ENCODE measurements at places on chromosomes 16 and 17. TPM values are rescaled to one million over a fixed set of nuclear protein-coding genes. Genes with fewer than 3 reads are reported as not detected.

DNA sequence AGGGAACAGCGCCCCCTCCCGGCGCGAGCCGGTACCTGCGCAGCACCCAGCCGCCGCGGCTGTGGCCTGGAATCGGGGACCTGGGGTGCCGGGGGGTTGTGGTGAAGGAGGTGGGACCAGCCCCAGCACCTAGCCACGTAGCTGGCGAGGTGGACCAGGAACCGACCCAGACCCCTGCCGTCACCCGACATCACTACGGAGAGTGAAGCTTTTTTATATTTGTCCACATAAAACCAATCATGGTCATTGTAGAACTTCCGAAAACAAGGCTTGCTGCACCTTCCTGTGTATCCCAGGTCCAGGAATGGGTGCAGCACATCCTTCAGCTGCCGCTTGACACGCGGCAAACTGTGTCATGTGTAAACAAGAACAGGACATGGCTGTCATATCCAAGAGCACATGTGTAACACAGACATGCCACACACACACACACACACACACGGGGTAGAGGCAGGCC, 1.3 kb downstream of the HBQ1 start:
- no peak overlapping the region for H3K27ac ChIP-seq
- H3K36me3 ChIP-seq: peaks cover 7% of the 10 kb centered on the region
- no peaks in the 10 kb centered on the region for H3K4me1 ChIP-seq
- H3K4me3 ChIP-seq: no peak overlapping the region
- no peak for DNase-seq
- peaks cover 25% of the 10 kb centered on the region for H3K27me3 ChIP-seq

GRCh38 chr16:69532641-69533455, 32.9 kb upstream of the NFAT5 start:
- DNase-seq: no peak
- H3K27me3 ChIP-seq: no peaks in the 10 kb centered on the region
- H3K4me3 ChIP-seq: no peak overlapping the region
- no peaks in the 10 kb centered on the region for H3K36me3 ChIP-seq
- peaks cover 36% of the 10 kb centered on the region for H3K4me1 ChIP-seq

GRCh38 chr17:68199837-68200688, 47.8 kb upstream of the AMZ2 start:
- H3K4me3 ChIP-seq: peak overlapping the region; percentile 58
- no peak overlapping the region for H3K27ac ChIP-seq
- DNase-seq: no peak
- H3K36me3 ChIP-seq: no peaks in the 10 kb centered on the region
- H3K27me3 ChIP-seq: peaks cover 34% of the 10 kb centered on the region

- no peaks in the 10 kb centered on the region for H3K4me1 ChIP-seq
- H3K36me3 ChIP-seq: no peaks in the 10 kb centered on the region
- H3K27ac ChIP-seq: no peak overlapping the region
- no peak overlapping the region for H3K4me3 ChIP-seq
- DNase-seq: no peak
Observed at GRCh38 chr16:8458481-8459046, 131.7 kb downstream of the TMEM114 start.

DNA sequence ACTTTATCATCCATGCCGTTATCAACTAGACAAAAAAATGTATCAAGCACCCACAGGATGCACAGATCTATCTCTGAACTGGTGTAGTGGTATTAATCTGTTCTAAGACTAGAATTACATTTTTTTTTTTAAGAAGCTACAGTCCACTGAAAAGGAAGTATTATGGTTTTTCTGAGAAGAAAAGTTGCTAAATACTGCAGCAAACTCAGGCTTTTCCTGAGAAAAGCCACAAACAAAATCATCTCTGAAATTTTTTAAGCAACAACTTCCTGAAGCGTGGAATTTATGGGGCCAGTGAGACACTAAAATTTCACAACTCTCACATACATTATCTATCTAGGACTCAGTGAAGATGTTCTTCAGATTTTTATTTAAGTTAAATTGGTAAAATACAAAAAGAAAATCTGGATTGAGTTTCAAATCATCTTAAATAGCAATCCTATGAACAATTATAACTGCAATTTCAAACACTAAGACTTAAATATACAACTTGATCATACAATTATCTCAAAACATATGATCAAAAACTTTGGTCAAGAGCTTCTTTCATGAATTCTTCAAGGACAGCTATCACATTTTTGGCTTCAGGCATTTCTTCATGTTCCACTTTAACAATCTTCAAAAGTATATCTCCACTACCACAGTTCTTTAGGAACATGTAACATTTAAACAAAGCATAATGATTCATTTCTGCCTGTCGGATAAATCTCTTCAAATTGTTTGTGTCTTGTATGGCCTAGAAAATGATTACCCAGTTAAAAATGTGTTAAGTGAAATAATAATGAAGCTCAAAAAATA, 10.5 kb downstream of the C17orf75 start:
- peaks cover 21% of the 10 kb centered on the region for H3K4me1 ChIP-seq
- no peaks in the 10 kb centered on the region for H3K27me3 ChIP-seq
- H3K36me3 ChIP-seq: peaks cover 17% of the 10 kb centered on the region
- H3K27ac ChIP-seq: no peak overlapping the region

DNA sequence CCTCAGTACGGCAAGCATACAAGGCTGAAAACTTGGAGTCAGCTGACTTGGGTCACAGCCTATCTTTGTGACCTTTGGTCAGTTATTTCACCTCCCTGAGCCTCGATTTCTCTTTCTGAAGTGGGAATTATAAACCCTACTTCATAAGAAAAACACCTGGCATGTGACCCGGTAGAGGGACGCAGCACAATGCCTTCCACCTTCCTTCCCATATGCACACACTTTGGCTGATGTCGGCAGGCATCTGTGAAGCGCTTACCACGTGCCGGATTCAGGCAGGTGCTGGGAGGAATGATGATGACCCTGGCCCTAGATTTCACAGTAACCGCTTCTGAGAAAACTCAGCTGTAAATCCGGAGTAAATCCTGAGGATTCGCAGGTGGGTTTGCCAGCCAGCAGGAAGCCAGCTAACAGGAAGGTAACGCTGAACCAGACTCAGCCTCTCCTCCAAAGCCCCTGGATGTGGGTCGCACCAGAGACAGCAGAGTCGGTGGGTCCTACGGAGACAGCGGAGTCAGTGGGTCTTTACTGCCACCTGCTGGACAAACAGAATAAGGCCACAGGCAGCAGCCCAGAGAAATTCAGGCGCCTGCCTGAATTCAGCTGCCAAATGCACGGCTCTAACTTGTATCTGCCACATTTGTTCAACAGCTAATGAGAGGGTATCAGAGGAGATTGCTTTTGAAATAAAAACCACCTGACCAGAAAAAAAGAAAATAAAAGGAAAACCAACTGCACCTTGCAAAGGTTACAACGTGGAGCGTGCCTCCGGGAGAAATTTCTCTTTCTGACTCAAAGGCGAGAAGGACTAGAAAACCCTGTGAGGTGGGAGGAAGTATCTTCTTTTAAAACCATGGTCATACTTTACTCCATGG, 16.6 kb downstream of the COPRS start:
- H3K27me3 ChIP-seq: no peaks in the 10 kb centered on the region
- no peaks in the 10 kb centered on the region for H3K4me1 ChIP-seq
- H3K36me3 ChIP-seq: no peaks in the 10 kb centered on the region

- DNase-seq: no peak
- H3K27me3 ChIP-seq: no peaks in the 10 kb centered on the region
- no peak overlapping the region for H3K27ac ChIP-seq
Observed at GRCh38 chr17:79983456-79983855, 52.2 kb downstream of the TBC1D16 start.

GRCh38 chr16:1299868-1300203, 9.6 kb upstream of the UBE2I start:
- H3K4me3 ChIP-seq: no peak overlapping the region
- DNase-seq: no peak
- H3K27me3 ChIP-seq: peaks cover 14% of the 10 kb centered on the region
- H3K27ac ChIP-seq: no peak overlapping the region
- H3K4me1 ChIP-seq: peaks cover 16% of the 10 kb centered on the region

DNA sequence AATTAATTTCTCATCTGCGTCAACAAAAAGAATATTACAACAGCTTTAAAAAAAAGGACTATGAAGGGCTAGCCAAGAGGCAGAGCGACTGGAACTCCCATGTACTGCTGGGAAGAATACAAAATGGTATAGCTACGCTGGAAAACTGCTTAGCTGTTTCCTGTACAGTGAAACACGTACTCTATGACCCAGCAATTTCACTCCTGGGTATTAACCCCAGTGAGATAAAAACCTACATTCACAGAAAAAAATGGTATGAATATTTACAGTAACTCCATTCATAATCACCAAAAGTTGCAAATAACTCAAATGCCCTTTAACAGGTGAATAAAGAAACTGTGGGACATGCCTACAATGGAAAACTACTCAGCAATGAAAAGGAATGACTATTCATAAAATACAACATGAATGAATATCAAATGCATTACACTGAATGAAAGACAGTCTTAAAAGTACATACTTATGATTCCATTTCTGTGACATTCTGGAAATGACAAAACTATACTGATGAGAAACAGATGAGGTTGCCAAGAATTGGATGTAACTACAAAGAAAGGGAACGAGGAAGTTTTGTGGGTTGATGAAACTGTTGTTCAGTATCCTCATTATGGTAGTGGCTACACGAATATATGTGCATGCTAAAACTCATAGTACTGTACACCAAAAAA, 27.6 kb downstream of the CMTM4 start:
- H3K27ac ChIP-seq: no peak overlapping the region
- DNase-seq: no peak
- H3K4me1 ChIP-seq: no peaks in the 10 kb centered on the region
- no peaks in the 10 kb centered on the region for H3K36me3 ChIP-seq

DNA sequence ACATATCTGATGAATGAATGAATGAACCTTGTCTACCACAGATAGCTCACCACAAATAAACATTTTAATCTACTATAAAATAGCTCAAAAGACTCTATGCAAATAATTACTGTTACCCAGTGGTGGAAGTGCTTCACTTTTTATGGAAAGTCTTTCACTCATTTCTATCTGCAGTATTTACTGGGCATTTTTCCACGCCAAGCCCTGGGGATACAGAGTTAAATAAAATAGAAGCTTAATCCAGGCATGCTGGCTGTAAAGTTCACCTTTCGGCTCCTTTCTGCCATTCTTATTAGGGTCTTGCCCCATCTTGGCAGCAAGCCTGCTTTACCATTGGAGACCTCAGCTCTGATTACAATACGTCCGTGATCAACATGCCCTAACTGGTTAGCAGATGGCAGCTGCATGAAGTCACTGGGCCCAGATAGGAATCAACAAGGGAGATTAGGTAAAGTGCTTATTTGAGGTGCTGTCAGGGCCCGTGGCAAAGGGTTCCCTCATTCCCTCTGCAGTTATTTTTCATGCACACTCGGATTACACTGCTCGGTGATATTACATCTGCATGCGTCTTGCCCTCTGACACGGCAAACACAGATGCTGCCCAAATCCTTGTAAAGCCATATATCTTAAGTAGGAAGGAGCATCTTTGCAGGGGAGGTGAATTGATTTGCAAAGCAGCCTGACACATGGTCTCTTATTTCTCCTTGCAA, 648.9 kb downstream of the WWOX start:
- no peaks in the 10 kb centered on the region for H3K27me3 ChIP-seq
- no peak overlapping the region for H3K27ac ChIP-seq
- H3K36me3 ChIP-seq: peaks cover 1% of the 10 kb centered on the region
- DNase-seq: no peak

DNA sequence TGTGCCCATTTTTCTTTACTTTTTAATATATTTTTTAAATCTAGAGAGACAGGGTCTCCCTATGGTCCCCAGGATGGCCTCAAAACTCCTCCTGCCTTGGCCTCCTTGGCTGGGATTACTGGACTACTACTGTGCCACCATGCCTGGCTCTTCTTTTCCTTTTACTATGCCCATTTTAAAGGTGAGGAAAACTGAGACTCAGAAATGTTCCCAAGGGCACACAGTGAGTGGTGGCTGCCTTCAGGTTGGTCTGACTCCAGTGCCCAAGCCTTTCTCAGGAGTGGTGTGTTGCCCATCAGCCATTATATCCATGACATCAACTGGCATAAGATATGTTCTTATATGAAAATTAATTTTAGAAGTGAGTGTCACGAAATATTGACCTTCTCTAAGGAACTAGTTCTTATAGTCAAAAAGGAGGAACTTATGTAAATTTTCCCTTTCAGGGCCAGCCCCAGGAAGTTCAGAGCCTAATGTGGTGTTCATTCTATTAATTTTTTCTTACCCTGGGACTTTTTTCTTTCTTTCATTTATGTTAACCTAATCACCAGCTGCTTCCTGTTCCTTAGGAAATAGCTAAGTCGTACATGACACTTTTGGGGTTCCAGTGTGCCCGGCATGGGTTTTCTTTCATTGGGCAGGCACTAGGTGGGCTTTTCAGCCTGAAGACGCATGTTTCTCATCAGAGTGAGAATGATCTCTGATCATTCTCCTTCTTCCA, 17.9 kb upstream of the SPN start:
- H3K27ac ChIP-seq: peak overlapping the region; percentile 75
- no peaks in the 10 kb centered on the region for H3K27me3 ChIP-seq
- DNase-seq: peak; percentile 41
- H3K4me1 ChIP-seq: peaks cover 35% of the 10 kb centered on the region
- H3K4me3 ChIP-seq: no peak overlapping the region

- no peak for DNase-seq
- H3K27ac ChIP-seq: no peak overlapping the region
- H3K36me3 ChIP-seq: no peaks in the 10 kb centered on the region
- H3K27me3 ChIP-seq: peaks cover 10% of the 10 kb centered on the region
Observed at GRCh38 chr17:58284613-58285421, 4.1 kb upstream of the MPO start.

Gene P2RX5
- 47.4 TPM for total RNA-seq

Gene CCL8
- total RNA-seq: not detected

Gene SSTR5
- total RNA-seq: not detected

Gene PHAF1
- total RNA-seq: 8.4 TPM

Gene UBALD2
- 467 TPM for total RNA-seq

Gene CES1
- total RNA-seq: not detected

All from activated naive CD4-positive, alpha-beta T cell treated with anti-CD3 and anti-CD28 coated beads for 36 hours (primary cell).